ENCODE measurements at places on chromosomes 3 and 15.

DNA sequence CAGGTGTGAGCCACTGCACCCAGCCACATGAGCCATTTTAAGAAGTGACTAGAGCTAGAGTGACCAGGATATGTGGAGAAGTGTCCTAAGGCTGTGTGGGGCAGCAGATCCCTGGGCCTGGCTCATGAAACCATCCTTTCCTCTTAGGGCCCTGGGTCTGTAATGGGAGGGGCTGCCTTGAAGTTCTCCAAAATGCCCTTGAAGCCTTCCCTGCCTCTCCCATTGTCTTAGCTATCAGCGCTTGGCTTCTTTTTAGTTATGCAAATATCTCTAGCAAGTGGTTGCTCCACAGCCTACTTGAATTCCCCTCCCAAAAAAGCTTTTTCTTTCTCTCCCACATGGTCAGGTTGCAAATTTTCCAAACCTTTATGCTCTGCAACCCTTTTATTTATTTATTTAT, 112.4 kb upstream of the SPATA16 start:
- H3K36me3 ChIP-seq: no peaks in the 10 kb centered on the region
- no peak overlapping the region for H3K4me3 ChIP-seq

DNA sequence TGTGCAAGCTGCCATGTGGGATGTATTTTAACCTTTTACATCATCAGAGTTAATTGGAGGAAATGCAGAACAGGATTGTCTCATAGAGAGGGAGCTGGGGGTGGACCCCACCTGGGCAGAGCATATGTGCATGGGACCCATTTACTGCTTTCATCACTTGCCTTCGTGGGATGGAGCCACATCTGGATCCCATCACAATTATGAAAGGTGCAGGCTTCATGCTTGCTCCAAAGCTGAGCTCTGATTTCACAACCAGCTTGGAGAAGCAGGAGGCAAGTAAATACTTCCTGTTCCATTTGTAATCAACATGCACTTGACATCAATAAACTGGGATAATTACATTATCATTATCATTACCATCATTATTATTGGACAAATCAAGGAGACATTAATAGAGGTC, 161.9 kb downstream of the ALDH1A2 start:
- H3K27me3 ChIP-seq: no peaks in the 10 kb centered on the region
- DNase-seq: no peak
- no peak overlapping the region for H3K27ac ChIP-seq
- no peaks in the 10 kb centered on the region for H3K36me3 ChIP-seq
- no peak overlapping the region for H3K4me3 ChIP-seq

- H3K4me3 ChIP-seq: no peak overlapping the region
- H3K36me3 ChIP-seq: no peaks in the 10 kb centered on the region
- H3K4me1 ChIP-seq: no peaks in the 10 kb centered on the region
- H3K27ac ChIP-seq: no peak overlapping the region
- H3K27me3 ChIP-seq: no peaks in the 10 kb centered on the region
These were observed 79.0 kb downstream of the SEMA6D start for GRCh38 chr15:47796339-47796738.

- peak overlapping the region; percentile 84 for H3K27ac ChIP-seq
- H3K4me3 ChIP-seq: peak overlapping the region; percentile 89
- peaks cover 9% of the 10 kb centered on the region for H3K4me1 ChIP-seq
- no peaks in the 10 kb centered on the region for H3K36me3 ChIP-seq
These were observed 1.2 kb downstream of the YEATS2 start for GRCh38 chr3:183698756-183699155.

- no peak overlapping the region for H3K27ac ChIP-seq
- peaks cover 33% of the 10 kb centered on the region for H3K4me1 ChIP-seq
- H3K36me3 ChIP-seq: no peaks in the 10 kb centered on the region
These were observed 17.6 kb downstream of the ARIH1 start for GRCh38 chr15:72491768-72492167.

DNA sequence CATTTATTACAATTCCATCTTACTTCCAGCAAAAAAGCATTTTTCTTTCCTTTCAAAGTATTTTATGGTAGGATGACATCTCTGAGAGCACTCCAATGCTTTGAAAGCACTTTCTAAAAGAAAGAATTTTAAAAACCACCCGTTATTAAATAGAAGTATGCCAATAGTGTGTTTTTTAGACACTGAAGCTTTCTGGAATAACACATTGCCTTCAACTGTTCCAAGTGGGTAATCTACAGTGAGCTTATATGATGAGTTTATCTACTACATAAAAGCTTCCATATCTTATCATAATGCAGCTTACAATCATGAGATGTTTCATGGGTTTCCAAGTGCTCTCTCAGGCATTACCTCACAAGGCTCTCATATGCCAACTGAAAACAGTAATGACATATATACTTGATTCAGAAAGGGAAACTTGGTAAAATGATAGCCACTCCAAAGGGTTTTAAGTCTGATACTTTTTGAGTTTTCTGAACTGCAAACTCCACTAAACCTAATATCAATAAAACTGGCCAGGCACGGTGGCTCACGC, 14.1 kb downstream of the CMTM6 start:
- H3K27ac ChIP-seq: no peak overlapping the region
- no peaks in the 10 kb centered on the region for H3K27me3 ChIP-seq
- DNase-seq: no peak
- H3K36me3 ChIP-seq: peaks cover 17% of the 10 kb centered on the region
- no peak overlapping the region for H3K4me3 ChIP-seq

DNA sequence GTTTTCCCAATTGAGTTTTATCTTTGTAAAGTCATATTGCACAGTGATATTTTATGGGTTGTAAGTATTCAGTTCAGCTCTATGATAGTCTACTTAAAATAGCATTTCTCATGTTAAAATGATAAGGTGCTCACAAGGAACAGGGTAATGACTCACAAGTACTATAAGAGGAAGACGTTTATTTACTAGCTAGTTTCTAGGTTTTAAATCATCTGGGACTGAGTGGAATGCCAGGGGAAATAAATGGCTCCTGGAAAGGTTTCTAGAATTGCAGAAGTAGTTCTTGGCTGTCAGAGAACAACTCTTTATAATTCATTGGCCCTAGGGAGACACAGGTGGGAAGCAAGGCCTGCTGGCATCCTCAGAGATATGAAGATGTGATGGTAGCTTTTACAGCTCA, 112.8 kb downstream of the CHDH start:
- no peak overlapping the region for H3K4me3 ChIP-seq
- no peak overlapping the region for H3K27ac ChIP-seq
- DNase-seq: no peak
- H3K27me3 ChIP-seq: no peaks in the 10 kb centered on the region
- H3K36me3 ChIP-seq: no peaks in the 10 kb centered on the region

DNA sequence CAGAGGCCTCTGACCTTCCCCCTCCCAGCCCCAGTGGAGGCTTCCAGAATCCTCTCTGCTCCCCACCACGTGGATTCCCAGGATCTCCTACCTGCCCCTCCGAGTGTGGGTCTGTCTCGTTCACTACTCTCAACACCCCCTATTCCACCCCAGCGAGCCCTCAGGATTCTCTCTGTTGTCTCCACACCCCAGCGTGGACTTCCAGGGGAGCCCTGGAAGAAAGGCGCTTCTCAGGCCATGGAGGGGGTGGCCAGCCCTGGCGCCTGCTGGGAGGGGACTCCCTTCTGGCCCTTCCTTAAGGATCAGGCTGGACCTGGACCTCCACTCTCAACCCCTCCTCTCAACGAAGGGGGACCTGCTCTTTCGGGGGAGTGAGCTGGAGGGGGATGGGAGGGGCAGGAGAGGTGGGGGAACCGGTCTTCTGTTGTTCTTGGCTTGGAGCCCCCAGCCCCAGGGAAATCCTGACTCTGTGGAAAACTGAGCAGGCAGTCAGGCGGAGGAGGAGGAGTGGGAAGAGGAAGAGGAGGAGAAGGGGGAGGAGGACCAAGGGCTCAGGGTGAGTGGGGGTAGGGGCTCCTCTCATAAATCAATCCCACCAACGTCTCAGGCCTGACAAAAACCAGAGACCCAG, 32.9 kb downstream of the EPHB3 start:
- DNase-seq: no peak
- no peaks in the 10 kb centered on the region for H3K4me1 ChIP-seq
- no peak overlapping the region for H3K4me3 ChIP-seq
- no peaks in the 10 kb centered on the region for H3K36me3 ChIP-seq
- H3K27me3 ChIP-seq: no peaks in the 10 kb centered on the region
- H3K27ac ChIP-seq: no peak overlapping the region

DNA sequence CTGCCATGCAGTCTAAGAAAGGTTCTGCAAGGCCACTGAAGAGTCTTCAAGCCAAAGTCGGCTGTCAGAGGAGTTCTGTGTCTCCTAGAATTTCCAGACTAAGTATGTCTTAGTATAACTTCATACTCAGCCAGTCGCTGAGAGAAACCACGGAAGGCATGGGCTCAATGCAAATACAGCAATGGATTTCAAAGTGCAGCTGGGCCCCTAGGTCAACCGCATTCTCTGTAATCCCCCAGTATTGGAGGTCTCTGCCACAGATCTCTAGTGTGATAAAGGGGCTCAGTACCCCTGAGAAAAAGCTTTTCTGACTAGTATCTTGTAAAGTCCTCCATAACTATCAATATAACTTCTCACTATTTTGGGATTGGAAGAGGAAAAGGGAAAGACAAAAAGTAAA, 208.3 kb downstream of the VPS13C start:
- peaks cover 3% of the 10 kb centered on the region for H3K36me3 ChIP-seq
- no peak for DNase-seq
- no peak overlapping the region for H3K27ac ChIP-seq
- no peak overlapping the region for H3K4me3 ChIP-seq
- no peaks in the 10 kb centered on the region for H3K4me1 ChIP-seq
- no peaks in the 10 kb centered on the region for H3K27me3 ChIP-seq
